ENCODE measurements at places on chromosomes 1 and 21.

GRCh38 chr1:30660241-30660640 is 63.1 kb downstream of the MATN1 start:
- DNase-seq = no peak

- DNase-seq = no peak
Measured at GRCh38 chr1:246875041-246876026, 56.4 kb downstream of the AHCTF1 start.

- no peak for DNase-seq
Measured at GRCh38 chr21:34520764-34521508, 8.9 kb upstream of the KCNE1 start.

DNA sequence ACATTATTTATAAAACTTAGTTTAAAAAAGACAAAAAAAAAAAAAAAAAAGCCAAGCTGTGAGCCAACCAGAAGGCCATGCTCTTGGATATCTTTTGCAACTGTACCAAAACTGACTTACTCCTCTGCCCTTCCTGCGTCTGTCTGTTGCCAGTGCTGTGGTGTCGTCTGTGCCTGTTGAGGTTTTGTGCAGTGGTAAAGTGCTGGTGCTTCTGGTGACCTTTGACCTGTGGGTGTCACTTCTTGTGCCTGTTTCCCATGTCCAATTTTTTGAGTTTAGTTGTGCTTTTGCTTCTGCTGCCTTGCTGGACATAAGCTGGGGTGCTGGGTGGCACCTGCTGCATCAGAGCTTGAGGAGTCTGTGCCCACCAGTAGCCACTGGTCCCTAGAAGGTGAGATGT is 41.4 kb downstream of the RNF187 start:
- DNase-seq = no peak

GRCh38 chr1:175062339-175062738 is 5.3 kb upstream of the TNN start:
- no peak for DNase-seq

DNA sequence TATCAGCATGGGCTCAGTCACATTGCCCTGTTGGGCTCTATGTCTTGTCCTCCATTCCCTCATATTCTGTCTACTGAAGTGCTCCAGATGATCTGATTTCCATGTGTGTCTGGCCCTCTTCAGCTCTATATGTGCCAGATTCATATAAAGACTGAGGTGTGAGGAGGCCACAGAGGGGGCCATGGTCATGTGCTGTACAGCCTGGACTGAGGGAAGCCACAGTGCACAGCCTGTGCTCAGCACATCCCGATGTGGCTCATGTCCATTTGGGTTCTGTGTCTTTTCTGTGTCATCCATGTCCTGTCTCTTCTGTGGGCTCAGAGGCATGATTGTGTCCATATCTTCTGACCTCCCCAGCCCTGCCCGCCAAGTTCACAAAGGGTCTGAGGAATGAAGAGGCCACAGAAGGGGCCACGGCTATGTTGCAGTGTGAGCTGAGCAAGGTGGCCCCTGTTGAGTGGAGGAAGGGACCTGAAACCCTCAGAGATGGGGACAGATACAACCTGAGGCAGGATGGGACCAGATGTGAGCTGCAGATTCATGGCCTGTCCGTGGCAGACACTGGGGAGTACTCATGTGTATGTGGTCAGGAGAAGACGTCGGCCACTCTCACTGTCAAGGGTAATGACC is 97.0 kb downstream of the OBSCN start:
- no peak for DNase-seq

DNA sequence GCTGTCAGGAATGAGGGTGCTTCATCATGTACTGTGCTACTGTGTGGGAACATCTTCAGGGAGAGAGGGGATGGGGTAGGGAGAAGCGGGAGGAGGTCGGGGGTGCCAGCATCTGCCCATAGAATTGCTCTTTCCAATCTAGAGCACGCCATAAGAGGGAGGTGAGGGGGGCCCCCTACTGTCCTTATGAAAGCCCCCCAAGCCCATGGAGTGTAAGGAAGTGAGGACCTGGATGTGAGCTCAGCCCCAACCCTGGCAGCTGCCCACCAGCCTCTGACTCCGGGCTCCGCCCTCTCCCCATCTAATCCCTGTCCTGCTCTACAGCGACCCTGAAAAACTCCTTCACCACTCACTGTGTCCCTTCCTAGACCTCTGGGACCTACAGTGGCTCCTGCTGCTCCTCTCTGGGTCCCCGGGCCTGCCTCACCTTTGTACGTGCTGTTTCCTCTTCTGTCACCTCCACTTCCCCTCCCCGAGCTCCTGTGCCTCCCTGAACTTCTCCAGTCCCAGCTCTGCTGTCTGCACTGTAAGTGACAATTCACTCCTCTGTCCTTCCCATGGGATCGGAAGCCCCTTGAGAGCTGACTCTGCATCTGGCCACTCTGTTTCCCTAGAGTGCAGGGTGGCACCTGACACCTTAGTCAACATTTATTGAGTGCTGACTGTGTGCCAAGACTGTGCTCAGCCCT is 269.4 kb downstream of the PTPRU start:
- DNase-seq = no peak

- DNase-seq = no peak
Measured at GRCh38 chr21:44379991-44380865, 26.8 kb downstream of the TRPM2 start.

- DNase-seq = no peak
Measured at GRCh38 chr21:35254006-35254764, 205.1 kb upstream of the RUNX1 start.

DNA sequence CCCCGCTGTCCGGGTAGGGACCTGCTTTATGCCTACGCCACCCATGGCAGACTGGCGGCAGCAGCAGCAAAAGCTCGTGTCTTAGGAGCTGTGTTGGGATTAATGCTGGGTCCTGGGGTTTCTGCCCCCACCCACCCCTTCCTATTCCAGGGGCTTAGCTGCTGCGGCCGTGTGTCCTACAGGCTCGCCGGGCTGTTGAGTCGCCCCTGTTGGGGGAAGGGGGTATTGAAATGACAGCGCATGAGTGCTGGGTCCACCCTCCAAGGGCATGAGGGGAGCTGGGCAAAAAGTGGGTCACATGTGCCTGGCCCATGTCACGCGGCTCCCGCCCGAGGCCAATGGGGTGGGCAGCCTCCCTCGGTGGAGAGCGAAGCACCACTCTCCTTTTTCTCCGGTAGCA is 118.3 kb upstream of the COL6A1 start:
- DNase-seq = no peak

DNA sequence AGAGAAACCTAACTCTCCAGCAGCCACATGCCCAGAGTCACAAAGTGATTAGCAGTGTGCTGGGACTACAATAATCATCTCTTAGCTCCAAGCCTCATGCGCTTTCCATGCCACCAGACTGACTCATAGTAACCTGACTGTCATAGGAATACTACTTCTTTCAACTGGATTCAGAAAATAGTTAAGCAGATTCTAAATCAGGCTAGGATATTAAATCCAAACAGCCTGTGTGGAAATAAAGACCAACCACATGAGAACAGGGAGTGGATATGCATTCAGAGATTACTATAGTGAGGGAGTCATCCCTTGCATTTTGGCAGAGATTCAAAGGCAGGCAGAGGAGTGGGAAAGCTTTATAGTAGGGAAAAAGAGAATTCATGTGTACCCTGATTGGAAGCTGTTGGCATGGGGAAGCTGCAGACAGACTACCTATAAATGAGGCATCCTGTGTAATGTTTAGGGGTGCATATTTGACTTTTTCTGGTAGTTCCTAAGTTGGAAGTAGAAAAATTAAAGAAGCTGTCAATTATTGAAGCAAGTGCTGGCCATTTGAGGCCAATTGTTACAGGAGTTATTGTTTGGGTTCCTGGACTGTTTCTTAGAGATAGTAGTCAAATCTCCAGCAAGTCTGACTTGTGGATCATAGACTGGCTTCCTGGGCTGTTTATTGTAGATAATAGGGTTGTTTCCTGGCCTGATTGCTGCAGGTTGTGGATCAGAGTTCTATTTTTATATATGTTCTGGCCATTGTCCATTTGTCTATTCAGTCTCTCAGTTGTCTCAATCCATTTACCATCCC is 31.7 kb upstream of the DNAH14 start:
- DNase-seq = no peak

GRCh38 chr1:213714645-213715044 is 273.1 kb upstream of the PROX1 start:
- DNase-seq = no peak

DNA sequence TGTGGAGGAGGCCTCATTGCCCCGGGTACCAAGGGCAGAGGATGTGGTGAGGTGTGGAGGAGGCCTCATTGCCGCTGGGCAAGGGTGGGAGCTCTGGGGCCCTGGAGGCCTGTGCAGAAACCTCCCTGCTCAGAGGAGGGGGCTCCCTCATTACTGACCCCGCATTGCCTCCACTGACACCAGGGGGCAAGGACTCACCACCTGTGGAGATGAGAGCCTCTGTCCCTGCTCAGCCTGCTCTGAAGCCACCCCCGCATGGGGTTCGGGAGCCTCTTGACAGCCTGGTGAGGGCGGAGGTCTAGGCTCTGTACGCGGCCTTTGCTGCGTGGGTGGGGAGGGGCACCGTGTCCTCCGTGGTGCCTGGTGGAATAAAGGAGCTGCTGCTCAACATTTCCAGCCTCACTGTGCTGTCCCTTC is 95.0 kb upstream of the COL6A1 start:
- DNase-seq = no peak

DNA sequence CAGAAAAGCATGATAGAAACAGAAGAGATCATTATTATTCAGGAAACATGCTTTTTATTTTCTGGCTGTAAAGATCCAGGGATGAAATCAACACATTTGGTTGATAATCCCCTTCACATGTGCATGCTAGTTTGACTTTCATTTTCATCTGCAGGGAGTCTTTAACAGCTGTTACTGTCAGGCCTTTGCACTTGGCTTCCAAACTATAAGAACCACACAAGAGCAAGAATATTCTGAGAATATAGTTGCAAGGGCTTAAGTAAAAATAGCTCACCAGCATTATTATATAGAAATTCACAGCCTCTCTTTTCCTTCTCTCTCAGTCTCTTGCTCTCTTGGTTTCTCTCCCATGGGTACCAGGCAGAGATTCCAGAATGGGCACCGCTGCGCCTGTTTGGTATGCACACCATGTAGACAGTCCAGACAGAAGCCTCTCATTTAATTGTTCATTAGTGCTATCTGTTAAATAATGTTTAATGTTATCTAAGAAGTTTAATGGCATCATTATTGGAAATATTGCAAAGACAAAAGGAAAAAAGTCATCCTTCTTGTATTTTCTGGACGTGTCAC is 622.3 kb upstream of the PLXNA2 start:
- no peak for DNase-seq

GRCh38 chr1:172941471-172941870 is 109.3 kb downstream of the TNFSF18 start:
- DNase-seq = no peak

DNA sequence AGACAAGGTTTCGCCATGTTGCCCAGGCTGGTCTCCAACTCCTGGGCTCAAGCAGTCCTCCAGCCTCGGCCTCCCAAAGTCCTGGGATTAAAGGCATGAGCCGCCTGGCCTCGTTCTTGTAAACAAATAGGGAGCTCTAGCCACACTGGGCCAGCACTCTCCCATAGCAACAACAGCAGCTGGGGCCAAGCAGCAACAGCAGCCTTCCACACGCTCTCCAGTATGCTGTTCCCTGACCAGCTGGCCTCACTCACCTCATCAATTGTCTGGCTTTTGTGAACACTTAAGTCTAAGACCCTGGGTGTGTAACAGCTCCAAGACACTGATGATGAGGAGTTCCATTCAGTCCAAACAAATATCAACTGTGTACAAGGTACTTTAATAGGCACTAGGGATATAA is 16.9 kb upstream of the GLIS1 start:
- DNase-seq = no peak

GRCh38 chr1:101241485-101242225 is 4.8 kb downstream of the S1PR1 start:
- DNase-seq = no peak

- no peak for DNase-seq
Measured at GRCh38 chr1:44261962-44262361, 48.7 kb downstream of the DMAP1 start.

DNA sequence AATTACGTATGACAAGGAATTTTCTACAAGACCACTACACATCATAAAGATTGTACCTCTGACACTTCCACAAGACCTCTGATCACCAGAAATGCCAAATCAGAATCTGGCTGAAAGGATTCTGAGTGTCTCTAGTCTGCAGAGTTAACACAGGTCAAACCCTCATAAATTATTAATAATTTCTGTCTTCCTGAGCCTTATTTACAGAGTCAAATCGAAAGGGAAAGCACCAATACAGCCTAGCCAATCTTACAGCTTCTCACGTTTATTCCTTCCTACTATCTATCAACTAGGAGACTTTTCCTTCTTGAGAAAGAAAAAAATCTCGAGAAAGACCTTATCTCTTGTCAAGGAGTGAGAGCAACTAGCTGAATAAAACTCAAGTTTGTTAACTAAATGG is 2151.6 kb downstream of the MRPL39 start:
- DNase-seq = no peak

DNA sequence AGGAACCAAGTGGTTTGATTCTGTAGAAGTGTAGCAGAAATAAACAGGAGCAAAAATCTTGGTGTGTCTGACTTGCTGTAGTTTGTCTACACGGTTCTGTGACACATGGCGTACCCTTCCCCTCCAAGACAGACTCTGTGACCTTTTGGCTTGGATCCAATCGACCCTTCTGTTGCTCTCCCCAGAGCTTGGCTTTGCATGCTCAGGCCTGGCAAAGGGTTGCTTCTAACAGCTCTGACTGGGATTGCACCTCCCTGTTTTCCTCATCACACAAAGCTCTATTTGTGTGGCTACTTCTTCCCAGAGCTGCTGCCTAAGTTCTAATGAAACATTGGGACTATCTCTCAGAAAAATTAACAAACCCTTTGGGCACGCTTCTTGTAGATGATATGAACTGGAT is 24.0 kb downstream of the NGF start:
- no peak for DNase-seq

- no peak for DNase-seq
Measured at GRCh38 chr1:59696421-59697115, 118.2 kb upstream of the HOOK1 start.

- no peak for DNase-seq
Measured at GRCh38 chr1:153734396-153735089, 6.7 kb downstream of the INTS3 start.

DNA sequence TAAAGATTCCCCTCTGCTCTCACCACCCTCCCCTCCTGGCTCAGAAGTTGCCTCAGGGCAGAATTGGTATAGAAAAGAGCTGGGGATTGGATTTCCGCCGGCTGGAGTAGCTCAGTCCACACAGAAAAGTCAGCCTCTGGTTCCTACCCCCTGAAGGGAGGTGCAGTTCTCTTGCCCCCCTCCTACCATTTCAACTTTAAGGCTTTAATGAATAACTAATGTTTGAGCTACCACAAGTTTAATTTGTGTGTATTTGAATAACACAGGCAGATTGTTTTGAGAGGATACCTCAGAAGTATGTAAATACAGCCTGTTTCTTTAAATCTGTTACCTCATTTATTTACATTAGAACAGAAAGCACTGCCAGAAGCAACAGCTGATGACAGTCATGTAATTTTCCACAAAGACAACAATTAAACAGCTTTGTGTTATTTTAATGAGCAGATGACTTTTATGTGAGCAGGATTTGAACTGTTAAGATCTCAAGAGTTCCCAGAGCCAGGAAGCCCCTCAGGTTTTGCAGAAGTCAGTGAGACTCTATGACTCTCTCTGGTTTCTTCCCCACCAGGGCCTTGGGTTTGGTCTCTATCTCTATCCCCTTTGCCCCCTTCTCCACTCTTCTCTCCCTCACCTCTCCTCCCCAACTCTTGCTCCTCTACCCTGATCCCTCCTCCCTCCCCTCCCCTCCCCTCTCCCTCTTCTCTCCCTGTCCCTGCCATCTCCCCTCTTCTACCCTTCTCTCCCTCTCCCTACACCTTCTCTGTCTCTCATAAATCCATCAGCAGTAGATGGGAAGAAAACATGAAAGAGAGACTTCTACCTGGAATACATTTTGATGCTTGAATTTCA is 26.3 kb downstream of the DUSP10 start:
- no peak for DNase-seq

GRCh38 chr1:197868751-197869489 is 33.5 kb upstream of the C1orf53 start:
- peak; percentile 1 for DNase-seq
